ENCODE measurements at places on chromosomes 13 and 19.

DNA sequence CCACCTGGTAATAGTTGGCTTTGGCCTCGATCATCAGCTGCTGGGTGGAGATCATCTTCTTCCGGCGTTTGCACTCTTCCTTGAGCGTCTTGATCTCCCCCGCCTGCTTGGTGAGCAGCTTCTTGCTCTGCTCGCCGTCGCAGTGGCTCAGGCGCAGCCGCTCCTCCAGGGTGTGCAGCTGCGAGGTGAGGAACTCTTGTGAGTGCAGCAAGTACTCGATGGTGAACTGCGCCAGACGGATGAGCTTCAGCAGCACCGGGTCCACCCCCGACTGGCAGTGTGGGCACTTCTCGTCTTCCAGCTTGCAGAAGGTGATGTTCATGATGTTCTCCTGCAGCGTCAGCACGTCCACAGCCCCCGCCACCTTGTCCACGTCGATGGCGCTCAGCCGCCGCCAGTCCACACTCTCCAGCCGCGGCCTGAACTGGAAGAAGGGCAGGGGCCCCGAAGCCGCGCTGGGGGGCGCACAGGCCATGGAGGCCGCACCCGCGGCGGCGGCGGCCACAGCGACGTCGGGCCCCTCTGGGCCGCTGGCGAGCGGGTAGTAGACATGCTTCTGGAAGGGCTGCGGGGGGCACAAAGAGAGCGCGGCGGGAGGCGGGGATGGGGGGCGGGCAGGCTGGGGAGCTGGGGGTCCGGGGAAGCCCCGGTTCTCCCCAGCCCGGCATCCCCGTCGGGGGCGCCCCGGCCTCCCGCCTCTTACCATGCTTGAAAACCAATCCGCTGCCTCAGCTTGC lies 3.0 kb downstream of the DZIP1 start:
- no peak for DNase-seq

GRCh38 chr19:51396175-51396574 lies 5.8 kb upstream of the C19orf84 start:
- no peak for DNase-seq

GRCh38 chr19:49422407-49423070 lies 702 bp downstream of the PTH2 start:
- DNase-seq, result no peak

GRCh38 chr19:46484656-46485055 lies 11.0 kb downstream of the PNMA8B start:
- no peak for DNase-seq

DNA sequence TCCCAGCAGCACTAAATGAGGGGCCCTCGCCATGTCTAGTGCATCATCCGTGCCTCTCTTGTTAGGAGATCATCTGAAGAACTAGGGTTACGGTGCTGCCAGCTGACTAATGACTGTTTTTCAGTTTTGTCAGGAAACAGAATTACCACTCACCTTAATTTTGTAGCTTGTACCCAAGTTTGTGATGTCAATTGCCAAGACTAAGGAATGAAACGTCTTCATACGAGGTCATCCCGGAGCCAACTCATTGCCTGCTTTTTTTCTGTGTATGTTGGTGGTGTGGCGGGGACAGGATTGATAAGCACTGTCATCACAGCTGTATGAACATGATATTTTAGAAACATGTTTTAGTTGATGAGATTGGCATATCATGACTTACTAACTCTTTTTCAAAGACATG lies 100.6 kb downstream of the TNFRSF19 start:
- DNase-seq, result no peak
